KG1 (cell line): ENCODE measurements at places on chromosomes 7 and 10.

- DNase-seq, result no peak
Observed at GRCh38 chr10:79187121-79187940, 118.6 kb downstream of the ZMIZ1 start.

DNA sequence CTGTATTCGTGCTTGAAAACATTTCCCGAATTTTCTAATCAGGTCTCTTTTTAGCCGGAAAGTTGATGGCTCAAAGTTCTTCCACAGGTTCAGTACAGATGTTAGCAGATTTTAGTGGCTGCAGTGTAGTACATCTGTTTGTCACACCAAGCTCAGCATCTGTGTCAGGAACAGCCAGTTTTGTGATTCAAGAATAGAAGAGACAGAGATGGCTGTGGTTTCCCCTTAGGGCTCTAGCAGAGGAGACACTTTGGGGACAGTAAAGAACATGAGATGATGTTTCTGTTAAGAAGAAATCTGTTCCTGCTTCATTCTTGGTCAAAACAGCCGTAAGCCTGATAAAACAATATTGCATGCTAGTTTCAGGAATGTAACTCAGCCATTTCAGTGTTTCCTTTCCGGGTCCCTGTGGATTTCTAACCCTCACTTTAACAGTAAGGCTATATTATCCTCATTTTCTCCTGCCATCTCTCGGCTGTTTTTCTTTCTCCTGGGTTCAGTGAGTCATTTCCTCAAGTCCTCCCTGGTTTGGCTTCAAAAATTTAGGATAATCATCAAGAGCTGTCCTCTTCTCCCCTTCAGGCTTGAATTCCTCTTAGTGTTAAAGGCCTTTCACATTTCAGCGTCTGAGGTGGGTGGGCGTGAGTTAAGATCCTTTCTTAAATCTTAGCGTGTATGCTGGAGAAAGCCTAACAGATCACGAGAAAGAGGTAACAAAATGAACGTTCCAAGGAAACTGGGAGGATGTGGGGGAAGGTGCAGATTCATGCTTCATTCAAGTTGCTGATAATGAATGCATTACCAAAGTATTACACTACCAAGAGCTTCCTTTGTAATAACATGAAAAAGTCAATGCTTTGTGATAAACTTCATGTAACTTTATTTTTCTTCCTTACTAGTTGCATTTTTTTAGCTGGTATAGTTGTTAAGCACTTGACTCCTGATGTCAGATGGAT, 37.1 kb upstream of the BICC1 start:
- DNase-seq, result no peak

- DNase-seq, result peak; percentile 16
Observed at GRCh38 chr10:35451151-35452016, 115.1 kb downstream of the CCNY start.

DNA sequence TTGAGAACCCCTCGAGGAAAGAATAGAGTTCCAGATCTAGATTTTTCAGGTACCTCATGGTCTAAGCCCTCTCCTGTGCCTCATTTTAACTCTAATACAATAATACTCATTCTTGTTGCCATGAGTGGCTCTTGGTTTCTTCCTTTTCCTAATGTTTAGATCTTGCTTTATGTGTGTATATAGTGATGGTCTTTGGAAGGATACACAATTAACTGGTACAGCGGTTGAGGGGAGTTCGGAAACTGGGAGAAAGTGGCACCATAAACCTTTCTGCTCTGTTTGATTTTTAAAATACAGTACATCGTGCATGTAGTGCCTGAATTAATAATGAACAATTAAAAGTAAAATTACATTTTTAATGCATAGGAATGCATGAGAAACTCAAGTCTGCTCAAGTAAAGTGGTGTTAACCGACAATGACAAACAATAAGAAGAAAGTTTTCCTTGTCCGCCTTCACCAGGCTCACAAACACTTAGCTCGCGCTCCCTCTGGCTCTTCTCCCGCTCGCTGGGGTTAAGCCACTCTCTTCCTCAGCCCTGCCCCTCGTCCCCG, 386 bp upstream of the EIF4EBP2 start:
- no peak for DNase-seq

DNA sequence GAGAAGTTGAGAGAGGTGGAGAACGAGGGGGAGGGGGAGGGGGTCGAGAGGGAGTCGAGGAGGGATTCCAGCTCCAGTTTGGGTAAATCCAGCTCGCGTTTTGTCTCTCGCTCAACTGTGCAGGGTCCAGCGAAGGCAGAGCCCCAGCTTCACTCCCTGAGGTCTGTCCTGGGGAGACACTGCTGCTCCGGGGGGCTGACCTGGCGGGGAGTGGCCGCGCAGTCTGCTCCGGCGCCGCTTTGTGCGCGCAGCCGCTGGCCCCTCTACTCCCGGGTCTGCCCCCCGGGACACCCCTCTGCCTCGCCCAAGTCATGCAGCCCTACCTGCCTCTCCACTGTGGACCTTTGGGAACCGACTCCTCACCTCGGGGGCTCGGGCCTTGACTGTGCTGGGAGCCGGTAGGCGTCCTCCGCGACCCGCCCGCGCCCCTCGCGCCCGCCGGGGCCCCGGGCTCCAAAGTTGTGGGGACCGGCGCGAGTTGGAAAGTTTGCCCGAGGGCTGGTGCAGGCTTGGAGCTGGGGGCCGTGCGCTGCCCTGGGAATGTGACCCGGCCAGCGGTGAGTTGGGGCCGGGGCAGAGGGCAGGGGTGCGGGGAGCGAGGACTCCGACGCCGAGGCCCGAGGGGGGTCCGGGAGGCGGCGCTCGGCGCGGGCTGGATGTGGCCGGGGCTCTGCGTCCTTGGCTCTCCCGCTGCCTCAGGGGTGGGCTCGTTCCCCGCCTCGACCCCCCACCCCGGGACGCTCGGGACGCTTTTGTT, at the start of gene TET1:
Gene TET1, plus strand, starts transcription at position 152 of the 757 bp plus-strand sequence. CDS start 12,002 bp downstream, outside the sequence.
- DNase-seq, result no peak

- no peak for DNase-seq
Observed at GRCh38 chr7:101960985-101961708, 143.7 kb downstream of the CUX1 start.

DNA sequence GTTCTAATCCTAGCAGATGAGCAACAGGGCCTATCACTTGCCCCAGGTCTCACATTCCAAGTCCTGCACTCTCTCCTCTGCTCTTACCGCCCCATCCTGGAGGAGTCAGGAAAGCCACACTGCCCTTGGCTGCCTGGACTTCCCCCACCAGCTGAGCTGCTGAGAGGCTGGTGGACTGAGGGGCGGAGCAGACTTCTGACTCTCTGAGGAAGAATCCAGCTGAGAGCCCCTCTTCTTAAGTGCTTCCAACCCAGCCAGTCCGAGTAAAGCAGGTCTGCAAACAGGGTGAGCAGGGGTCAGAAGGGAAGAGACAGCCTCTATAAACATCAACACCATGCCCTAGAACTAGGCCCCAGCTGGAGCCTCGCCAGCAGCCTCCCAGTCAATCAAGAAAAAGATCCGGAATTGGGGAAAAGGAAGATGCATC, 92.4 kb upstream of the TMEM72 start:
- no peak for DNase-seq

- no peak for DNase-seq
Observed at GRCh38 chr7:73449422-73449821, 15.8 kb downstream of the FZD9 start.

- DNase-seq, result no peak
Observed at GRCh38 chr10:130864961-130865818, 446.3 kb downstream of the TCERG1L start.

DNA sequence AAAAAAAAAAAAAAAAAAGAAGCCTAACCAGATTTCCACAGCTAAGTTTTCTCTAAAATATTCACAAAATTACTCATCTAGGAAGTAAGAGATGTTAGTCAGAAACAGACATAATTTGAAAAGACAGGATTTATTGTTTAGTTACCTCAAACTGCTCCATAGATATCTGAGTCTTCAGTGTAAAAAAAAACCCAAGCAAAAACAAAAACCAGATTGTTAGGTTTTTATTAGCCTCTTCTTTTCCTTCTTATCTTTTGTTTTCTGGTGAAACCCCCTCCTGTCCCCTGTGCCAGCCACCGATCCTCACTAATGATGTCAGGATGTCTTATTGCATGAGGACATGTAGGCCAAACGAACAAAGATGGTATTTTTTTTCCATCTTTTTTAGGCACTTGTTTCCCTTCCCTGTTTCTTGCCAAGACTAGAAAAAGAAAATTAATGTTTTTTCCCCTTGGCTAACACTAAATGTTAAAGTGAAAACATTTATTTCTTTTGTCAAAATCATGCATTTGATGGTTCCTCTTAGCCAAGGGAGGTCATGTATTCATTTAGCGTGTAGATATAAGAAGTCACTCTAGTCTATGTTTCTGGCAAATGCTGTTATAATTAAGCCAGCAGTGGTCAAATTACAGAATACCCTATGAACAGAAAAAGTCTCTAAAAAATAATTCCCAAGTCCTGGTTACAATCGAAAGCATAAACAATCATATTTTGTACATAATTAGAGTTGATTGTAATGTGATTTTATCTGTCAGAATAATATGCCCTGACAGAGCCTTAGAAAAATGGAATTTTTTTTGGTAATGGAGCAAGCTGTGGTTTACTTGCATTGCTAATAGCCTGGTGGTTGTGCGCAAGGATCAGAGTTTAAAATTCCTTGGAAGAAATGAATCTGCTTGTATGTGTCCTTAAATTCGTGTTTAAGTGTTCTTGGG, 702.4 kb upstream of the FZD8 start:
- no peak for DNase-seq

DNA sequence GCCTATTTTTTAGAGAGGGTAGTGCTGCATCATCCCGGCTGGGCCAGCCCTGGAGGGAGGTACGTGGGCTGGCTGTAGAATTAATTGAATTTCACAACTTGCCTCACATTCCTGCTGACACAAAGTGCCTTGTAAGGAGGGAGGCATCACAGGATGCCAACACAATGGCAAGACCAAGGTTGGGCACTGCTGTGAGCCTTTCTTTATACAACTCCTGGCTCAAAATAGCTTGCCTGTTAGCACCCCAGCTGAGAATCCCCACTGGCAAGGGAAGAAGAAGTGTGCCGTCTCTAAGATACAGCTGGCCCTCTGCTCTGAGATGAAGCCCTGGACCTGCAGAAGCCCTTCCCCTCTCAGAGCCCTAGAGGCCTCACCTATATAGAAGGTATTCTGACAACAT, 873.9 kb downstream of the GRID1 start:
- DNase-seq, result no peak

- DNase-seq, result no peak
Observed at GRCh38 chr10:90462749-90463470, 394.9 kb downstream of the HTR7 start.

DNA sequence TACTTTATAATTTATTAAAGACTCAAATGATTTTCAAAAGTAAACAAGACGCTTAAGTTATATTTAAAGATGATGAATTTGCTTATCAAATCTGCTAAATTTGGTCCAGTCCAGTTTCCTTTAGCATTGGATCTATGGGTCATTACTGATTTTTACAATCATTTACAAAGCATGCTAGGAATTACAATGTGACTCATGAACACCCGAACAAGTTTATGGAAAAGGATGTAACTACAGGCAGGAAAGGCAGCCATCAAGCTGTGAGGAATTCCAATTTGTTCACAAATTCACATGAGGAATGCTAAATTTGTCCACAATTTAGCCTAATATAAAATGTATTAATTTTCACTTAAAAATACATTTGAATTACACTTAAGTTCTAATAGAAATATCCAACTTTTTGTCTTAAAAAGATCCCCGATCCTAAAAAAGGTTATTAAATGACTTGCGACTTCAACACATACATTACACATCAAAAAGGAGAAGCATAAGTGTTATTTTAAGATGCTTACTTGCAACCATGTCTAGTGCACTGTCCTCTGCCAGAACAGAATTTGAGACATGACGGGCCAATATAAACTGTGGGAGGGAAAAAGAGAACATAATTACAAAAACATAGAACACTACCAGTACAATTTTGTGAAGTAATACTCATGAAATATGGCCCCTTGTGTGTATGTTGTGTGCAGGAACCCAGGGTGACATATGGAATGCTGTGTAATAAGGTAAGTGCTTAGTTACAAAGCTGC, 194.2 kb upstream of the SLC26A5 start:
- no peak for DNase-seq

- no peak for DNase-seq
Observed at GRCh38 chr7:44236333-44236728, 35.6 kb downstream of the YKT6 start.

GRCh38 chr10:102595293-102595692, 49.0 kb upstream of the TRIM8 start:
- no peak for DNase-seq
